ENCODE measurements at places on chromosomes 13 and 19. TPM values are rescaled to one million over a fixed set of nuclear protein-coding genes. Genes with fewer than 3 reads are reported as not detected.

DNA sequence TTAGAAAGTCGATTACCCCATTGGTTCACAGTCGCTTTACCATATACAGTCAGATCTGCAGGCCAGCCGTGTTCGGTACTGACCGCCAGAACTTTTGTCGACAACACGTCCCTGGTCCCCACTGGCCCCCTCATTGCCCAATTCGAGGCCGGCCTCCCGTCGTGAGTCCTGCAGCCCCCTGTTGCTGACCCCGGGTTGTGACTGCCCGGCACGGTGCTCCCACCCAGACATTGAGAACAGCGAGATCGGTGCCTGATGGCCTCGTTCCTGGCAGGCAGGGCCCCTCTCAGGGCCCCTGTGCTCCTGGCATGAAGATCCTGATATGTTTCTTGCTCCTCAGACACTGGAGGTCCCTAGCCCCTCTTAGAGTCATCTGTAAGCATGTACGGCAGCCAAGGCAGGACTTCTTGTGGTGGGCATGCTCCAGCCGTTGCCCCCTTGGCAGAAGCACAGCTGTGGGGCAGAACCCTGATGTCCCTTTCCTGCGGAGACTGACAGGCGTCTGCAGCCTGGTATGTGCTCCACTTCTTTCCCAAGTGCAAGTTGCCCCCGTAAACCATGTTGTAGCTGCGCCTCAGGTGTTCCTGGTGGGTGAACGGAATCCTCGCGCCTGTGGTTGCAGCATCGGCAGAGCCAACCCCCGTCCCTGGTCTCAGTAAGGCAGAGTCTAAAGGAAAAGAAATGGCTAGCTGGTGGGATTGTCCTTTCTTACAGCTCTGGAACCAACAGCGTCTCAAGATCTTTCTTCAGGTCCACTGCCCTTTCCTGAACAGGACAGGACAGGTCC is 123.2 kb upstream of the SPACA7 start:
- ATAC-seq, result no peak

DNA sequence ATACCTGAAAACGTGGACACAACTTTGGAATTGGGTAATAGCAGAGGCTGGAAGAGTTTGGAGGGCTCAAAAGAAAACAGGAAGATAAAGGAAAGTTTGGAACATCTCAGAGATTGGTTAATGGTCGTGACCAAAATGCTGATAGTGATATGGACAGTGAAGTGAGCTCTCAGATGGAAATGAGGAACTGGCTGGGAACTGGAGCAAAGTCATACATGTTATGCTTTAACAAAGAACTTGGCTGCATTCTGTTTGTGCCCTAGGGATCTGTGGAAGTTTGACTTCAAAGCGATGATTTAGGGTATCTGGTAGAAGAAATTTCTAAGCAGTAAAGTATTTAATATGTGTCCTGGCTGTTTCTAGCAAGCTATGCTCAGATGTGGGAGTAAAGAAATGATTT is 136.2 kb downstream of the DNAJC3 start:
- no peak for ATAC-seq

The FKRP gene
- total RNA-seq, result 7.8 TPM

The SELENOV gene
- not detected for total RNA-seq

- no peak for ATAC-seq
Observed at GRCh38 chr19:48325265-48325910, at the start of gene EMP3. EMP3 (plus strand) TSS chr19:48325552; CDS start chr19:48326845, 1,293 bp downstream.

GRCh38 chr19:23033721-23034120 is 30.7 kb upstream of the ZNF728 start:
- ATAC-seq, result no peak

The PTH2 gene
- total RNA-seq, result not detected

DNA sequence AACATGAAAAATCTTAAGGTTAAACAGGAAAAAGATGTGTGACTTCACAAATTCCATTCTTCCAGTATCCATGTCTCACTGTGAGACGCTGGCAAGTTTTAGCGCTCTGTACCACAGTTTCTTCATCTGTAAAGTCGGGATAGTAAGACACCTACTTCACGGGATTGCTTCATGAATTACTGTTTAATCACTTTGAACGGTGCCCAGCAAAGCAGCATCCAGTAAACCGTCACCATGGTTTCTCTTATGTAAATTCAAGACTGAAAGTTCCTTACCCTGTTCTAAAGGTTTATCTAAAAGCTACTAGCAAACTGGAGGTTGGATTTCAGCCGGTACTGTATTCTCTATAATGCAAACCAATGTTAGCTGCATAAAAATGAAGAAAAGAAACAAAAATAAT is 53.5 kb downstream of the KATNAL1 start:
- ATAC-seq, result no peak

DNA sequence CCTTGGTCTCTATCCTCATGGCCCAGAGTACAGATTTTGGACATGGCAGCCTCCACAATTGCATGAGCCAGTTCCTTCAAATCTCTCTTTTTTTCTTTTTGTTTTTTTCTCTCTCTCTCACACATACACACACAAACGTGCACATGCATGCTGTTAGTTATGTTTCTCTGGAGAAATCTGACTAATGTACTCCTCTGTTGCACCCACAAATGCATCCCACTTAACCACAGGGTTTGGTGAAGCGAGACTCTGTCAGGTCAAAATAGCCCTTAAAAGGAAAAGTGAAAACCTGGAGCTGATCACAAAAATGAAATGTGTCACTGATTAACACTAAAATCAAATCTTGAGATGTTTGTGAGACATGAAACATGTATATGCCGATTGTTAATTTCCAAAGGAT is 374.6 kb upstream of the ARGLU1 start:
- ATAC-seq, result no peak

GRCh38 chr19:14961956-14962685 is 17.5 kb downstream of the SLC1A6 start:
- no peak for ATAC-seq

The WDR87 gene
- not detected for total RNA-seq

Data from esophagus mucosa (tissue), 1 donor.